Stimulated activated naive CD8-positive, alpha-beta T cell treated with anti-CD3 and anti-CD28 coated beads, Interleukin-15, Interleukin-2, amounts not matched to agents 100 U/mL and 50 U/mL, for 24 hours (primary cell): ENCODE measurements at places on chromosomes 1 and 21.

GRCh38 chr1:18998016-18998724 is 41.7 kb upstream of the IFFO2 start:
- no peak for DNase-seq

DNA sequence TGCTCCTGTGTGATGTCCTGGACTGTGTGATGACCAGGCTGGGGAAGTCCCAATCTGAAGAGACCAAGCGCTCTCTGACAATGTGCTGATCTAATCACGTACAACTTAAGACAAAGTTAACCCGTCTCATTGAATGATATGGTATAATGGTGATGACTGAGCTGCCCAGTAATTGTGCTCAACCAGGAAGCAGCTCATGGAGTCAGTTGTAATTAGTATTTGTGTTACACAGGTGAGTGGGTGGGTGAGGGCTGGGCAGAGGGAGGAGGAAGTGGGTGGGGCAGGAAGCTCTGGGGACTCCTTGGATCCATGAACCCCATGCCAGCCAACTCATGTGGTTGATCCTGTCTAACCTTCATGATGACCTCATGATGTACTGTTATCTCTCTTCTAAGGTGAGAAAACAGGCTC is 8.7 kb upstream of the ECE1 start:
- no peak for DNase-seq

DNA sequence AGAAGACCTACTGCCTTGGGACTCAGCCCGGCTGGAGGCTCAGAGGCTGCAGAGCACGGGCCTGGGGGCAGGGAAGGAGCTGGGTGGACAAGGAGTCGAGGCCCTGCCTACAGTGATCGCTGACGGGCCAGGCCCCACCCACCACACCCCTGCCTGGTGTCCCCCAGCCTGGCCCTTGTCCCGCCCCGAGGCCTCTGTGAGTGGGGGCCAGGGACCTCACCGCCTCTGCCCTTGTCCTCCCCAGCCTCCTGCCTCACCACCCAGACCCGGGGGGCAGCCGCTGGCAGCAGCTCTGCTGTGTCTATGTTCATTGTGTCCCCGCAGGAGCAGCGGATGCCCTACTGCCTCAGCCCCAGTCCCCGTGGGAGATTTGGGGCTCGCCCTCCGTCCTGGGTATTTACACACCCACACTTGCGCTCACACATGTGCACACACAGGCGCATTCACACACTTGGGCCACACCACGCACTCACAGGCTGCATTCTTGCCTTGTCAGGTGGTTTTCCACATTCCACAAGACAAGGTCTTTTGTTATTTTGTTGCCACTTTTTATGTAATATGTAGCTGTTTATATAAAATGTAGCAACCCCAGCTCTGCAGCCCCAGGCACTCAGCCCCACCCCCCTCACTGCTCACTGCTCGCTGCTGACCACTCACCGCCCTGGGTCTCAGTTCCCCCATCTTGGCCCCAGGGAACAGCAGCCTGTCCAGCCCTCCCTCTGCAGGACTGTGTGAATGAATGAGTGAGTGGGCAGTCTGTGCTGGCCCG is 7.3 kb downstream of the PFKL start:
- DNase-seq = no peak

GRCh38 chr1:28161751-28162150 is 14.7 kb downstream of the PTAFR start:
- no peak for DNase-seq

- no peak for DNase-seq
Observed at GRCh38 chr1:243686159-243686558, 163.9 kb downstream of the AKT3 start.

DNA sequence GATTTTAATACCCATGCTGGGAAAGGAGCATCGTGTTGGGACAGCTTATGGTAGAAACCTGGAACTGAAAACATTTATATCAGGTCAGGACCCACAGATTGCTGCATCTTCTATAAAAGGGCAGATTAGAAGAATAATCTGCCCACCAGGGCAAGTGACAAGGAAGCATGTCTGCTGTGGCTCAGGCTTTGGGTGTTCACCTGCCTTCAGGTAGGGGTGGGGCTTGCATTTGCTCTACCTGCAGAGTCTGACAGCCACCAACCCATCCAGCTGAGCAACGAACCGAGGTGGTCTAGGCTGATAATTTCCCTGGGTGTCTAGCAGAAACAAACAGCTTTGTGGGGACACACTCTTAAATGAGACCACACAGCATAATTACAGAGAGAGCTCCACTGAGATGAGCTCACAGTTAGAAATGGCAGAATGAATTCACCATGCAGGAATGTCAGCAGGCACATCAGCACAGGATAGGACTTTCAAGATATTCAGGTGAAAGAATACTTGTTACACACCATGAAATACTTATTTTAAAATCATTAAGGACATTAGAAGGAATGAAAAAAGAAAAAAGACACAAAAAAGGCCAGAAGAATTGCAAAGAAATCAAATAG is 36.1 kb upstream of the B3GALT5 start:
- DNase-seq = no peak

GRCh38 chr1:204711947-204712701 is 26.6 kb upstream of the LRRN2 start:
- DNase-seq = no peak
